ENCODE measurements at places on chromosomes 2 and 18.

GRCh38 chr2:181742922-181743722 is 62.8 kb upstream of the NEUROD1 start:
- peak; percentile 49 for DNase-seq

DNA sequence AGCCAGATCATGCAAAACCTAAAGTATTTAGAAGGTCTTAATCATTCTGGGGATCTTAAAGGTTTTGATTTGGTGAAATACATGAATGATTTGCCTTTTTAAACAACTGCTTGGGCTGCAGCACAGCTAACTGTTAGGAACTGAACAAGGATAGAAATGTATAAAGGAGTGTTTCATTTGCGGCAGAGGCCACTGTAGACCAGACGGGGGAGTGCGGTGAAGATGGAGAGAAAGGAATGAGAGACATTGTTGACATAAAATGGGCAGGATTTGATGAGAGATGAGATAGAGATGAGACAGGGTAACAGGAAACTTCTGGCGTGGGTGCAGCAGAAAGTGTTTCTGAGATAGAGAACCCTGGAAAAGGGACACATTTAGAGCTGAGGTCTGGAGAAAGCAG is 308.1 kb downstream of the TMX3 start:
- no peak for DNase-seq

GRCh38 chr2:170142502-170142901 is 35.4 kb upstream of the MYO3B start:
- no peak for DNase-seq

GRCh38 chr18:79515331-79515730 is 119.6 kb downstream of the NFATC1 start:
- DNase-seq = no peak

DNA sequence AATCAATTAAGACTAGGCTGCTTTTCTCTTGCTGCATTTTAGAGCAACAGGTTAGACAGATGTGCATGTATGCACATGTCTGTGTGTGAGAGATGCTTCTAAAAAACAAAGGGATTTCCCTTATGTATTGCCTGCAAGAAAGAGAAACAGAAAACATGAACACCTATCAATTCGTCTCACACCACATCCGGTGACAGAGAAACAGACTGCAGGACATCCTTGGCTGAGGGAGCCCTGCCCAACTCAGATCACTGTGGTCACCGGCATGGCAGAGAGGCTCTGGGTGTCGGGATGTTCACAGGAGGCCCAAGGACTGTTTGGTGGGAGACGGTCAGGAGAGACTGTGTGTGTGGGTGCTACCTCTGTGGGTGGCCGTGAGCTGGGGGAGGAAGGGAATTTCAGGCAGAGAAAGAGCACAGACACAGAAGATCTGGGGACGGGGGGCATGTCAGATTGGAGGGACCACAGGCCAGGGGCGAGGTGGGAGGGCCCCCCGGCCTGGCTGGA is 24.9 kb downstream of the FHL2 start:
- no peak for DNase-seq

GRCh38 chr2:167212014-167212648 is 323.9 kb downstream of the XIRP2 start:
- peak; percentile 7 for DNase-seq

- no peak for DNase-seq
Observed at GRCh38 chr18:32911660-32912284, 138.9 kb upstream of the KLHL14 start.

- DNase-seq = no peak
Observed at GRCh38 chr2:223386189-223386588, 216.0 kb downstream of the SCG2 start.

- DNase-seq = peak; percentile 53
Observed at GRCh38 chr2:179677077-179677688, 184.2 kb downstream of the ZNF385B start.

DNA sequence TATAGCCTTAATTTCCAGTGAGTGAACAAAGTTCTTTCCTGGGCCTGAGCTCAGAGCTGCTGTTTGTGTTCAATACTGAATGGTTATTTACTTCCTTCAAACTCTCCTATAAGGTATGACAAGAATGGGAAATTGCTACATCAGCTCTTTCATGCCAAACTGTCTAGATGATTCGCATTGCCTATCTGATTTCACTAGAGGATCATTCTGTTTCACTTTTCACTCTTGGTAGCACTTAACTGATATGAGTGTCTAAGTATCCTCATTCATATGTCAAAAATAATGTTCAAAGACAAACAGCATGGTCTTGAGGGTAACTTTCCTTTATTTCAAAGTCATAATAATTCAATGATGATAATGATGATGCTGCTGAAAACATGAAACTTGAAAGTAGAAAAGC is 32.9 kb upstream of the SCG2 start:
- DNase-seq = no peak

GRCh38 chr2:33011941-33012340 is 65.2 kb downstream of the LTBP1 start:
- DNase-seq = no peak

- no peak for DNase-seq
Observed at GRCh38 chr2:74597410-74597809, 42.9 kb downstream of the DOK1 start.

GRCh38 chr18:10157706-10158105 is 243.9 kb downstream of the VAPA start:
- no peak for DNase-seq

GRCh38 chr18:48957616-48958015 is 6.9 kb upstream of the SMAD7 start:
- DNase-seq = no peak

- no peak for DNase-seq
Observed at GRCh38 chr2:46870051-46870839, 45.4 kb downstream of the MCFD2 start.

GRCh38 chr2:112818094-112818902 is 18.3 kb downstream of the IL1B start:
- no peak for DNase-seq

DNA sequence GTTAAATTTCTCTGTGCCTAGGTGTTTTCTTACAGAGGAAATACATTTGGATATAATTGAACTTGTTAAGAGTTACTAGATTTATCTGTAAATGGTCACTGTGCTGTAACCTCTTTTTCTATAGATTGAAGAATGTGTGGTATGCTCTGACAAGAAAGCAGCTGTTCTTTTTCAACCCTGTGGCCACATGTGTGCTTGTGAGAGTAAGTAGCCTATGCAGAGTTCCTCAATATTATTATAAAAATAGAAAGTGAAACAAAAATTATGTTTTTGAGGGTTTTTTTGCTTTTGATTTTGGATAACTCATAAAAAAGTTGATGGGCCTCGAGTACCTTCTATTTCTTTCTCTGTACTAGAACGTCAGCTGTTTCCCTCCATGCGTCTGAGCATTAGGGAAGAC is 112.4 kb downstream of the MIB1 start:
- DNase-seq = no peak

DNA sequence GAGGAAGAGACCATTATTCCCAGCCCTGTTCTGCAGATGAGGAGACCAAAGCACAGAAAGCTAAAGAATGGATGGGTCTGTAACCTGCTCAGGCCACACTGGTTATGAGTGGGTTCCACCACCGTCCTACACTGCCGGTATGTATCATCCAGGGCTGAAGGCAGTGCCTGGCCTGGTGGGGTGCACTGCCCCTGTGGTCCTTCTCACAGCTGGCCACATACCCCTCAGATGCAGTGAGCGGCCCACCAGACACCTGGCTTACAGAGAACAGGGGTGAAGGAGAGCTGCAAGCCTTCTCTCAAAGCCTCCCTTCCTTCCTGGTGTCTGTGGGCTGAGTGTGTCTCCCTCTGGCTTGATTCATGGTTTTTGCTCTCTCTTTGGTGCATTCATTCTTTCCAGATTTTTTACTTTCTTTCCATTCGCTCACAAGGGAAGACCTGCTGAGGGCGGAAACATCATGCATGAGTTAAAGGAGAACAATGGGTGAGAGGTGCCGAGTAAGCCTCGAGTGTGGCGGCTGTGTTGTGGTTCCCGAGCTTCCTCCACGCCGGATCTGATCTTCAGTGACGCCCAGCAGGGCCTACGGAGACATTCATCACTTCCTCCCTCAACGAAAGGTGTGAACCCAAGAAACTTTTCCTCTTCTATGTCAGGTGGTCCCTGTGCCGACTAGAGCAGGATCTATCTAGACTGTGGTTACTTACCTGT is 62.1 kb upstream of the REL start:
- DNase-seq = no peak

DNA sequence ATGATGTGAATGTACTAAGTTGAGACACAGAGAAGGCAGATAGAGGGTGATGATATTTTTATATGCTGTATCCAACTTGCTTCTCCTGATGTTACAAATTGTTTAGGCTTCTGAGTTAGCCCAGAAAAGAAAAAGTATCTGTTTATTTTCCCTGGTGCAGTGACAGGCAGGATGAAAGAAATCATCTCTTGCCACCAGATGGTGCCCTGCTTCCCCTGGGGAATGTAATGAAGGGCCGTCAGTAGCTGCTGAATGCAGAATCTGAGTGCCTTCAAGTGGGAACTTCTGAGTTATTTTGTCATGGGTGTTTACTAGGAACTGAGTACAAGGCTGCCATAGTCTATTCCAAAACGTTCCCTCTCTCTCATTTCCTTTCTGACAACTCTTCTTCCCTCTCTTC is 525.6 kb downstream of the MBD2 start:
- DNase-seq = peak; percentile 3

DNA sequence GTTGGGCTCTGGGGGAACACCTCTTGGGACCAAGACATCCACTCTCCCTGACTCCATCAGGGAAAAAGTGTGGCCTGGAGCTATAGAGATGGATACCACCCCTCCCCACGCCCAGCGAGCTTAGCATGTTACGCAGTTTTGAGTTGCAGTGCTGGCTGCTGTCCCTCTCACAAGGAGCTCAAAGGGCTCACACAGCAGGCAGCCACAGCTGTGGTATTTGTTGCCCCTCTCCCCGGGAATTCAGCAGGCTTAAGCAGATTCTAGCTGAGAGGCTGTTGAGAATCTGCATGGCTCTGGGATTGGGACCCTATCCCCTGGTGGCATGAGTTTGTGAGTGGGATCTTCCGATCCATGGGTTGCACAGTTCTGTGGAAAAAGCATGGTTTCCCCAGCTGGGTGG is 673.1 kb upstream of the FSHR start:
- DNase-seq = no peak

DNA sequence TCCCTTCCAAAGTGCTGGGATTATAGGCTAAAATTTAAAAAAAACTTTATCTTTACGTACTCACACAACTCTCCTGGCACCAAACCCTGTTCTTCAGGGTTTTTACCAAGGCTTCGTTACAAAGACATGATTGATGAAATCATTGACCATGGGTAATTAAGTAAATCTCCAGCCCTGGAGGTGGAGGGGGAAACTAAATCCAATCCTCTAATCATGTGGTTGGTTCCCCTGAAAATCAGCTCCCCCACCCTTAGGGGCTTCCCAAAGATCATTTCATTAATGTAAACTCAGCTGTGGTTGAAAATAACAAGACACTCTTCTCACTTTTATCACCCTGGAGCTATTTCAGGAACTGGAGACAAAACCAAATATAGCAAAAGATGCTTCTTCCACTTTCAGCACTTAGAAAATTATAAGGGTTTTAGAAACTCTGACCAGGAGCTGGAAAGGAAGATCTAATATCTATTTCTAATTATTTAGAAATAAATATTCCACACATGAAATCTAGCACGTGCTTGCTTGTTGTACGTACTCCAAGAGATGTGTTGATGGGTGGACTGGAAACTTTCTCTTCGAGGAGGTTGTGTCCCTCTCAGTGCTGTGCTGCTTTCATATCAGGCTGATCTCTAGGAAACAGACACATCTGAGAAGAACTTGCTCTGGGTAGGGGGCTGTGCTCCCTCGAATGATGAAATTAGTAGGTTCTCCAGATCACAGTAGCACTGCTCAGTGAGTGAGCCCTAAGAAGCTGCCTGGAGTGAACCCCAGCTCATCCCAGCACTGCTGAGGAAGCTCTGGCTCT is 67.2 kb downstream of the SMAD4 start:
- DNase-seq = no peak

- DNase-seq = no peak
Observed at GRCh38 chr2:51628917-51629316, 597.0 kb upstream of the NRXN1 start.

GRCh38 chr2:155215037-155215707 is 516.7 kb downstream of the KCNJ3 start:
- DNase-seq = no peak

DNA sequence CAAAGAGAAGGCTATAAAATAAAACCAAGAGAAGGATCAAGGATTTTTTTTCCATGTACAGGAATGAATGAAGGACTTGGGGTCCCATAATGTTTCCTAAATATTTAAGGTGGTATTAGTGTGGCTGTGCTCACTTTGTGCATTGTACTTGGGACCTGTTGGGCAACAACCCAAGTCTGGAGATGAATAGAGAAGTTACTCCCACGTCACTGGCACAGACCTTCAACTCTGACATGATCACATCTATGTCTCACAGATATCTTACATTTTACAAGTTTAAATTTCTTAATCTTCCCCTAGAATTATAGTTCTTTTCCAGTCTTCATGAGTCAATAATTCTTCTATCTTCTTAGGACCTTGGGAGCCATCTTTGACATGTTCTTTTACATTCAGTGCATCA is 133.4 kb downstream of the PLCL1 start:
- no peak for DNase-seq

DNA sequence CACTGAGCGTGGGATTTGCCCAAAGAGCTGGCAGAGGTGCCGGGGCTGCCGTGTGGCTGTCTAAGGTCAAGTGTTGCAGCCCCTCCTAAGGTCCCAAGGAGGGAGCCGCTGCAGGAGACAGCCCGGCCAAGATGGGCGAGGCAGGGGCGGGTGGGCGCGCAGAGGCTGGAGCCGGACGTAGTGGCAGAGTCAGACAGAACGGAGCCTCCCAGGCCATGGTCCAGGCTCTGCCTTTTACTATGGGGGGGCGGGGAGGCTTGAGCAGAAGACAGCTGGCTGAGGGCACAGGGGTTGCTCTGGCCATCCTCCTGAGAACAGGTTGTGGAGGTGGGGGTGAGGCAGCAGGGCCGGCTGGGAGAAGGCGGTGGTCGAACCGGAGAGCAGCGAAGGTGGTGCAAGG is 27.5 kb upstream of the PRLH start:
- no peak for DNase-seq

- DNase-seq = no peak
Observed at GRCh38 chr18:966759-967576, 62.3 kb downstream of the ADCYAP1 start.

- DNase-seq = no peak
Observed at GRCh38 chr2:74481431-74481830, 1.4 kb downstream of the CCDC142 start.

GRCh38 chr18:56984731-56985130 is 162.2 kb upstream of the BOD1L2 start:
- no peak for DNase-seq

DNA sequence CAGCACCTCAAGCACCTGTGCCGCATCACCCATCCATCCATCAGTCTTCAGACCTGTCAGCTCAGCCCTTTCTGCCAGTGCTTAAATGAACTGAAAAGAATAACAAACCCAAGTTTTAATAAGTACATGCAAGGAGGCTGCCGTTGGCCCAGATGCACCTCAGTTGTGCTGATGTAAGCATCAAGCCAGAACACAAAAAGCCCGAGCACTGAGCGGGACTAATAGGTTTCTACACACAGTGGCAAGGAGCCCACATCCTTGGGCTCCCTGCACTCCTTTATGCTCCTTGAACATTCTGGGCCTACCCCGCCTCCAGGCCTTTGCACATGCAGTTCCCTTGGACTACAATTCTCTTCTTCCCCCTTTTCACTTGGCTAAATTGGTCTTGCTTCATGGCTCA is 165.6 kb downstream of the ALK start:
- no peak for DNase-seq

Data from putamen (tissue), 1 donor.